ENCODE measurements at places on chromosomes 2 and 18.

DNA sequence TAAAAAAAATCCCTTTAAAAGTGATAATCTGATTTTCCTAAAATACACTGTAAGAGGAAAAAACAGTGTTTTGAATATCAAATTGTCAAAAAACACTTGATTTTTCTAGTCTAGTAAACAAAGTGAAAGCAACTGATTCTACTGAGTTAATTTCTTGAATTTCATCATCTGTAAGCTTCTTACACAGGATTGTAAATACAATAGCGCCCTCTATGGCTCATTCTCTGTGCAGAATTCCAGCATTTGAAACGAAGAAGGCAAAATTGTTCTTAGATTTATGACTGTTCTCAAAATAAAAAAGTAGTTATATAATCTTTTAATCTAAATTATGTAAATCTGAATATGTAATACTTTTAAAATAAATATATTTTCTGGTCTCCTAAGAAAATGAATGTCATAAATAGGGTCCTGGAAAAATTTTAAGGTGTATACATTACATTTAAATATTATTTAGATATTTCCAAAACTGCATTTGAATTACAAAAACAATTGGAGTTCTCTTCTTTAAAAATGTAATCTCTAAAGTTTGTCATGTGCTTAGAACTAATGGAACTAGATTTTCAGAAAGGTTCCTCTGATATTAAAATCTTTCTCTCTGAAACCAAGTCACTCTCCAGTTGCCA lies 176.9 kb upstream of the MC4R start:
- peak; percentile 10 for DNase-seq

- DNase-seq = no peak
Measured at GRCh38 chr2:112217854-112218253, 37.0 kb downstream of the ZC3H8 start.

- DNase-seq = no peak
Measured at GRCh38 chr18:61587865-61588264, 254.6 kb downstream of the CDH20 start.

DNA sequence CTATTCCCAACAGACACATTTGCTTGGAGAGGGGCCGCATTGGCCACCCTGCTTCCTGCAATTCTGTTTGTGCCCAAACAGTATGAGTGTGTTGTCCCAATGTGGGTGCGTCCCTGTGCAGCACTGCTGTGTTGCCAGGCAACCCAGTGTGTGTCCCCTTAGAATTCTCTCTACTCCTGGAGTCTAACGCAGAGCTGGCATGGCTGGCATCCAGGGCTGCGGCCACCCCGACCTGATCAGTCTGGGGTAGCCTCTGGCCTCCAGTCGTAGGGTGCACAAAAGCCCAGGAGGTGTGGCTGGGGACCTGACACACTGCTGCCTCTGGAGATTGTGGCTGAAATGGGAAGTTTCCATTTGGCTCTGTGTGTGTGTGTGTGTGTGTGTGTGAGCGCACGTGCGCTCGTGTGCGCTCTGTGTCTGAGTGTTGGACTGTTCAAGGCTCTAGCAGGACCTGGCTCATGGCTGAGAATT lies 48.0 kb downstream of the TEX44 start:
- DNase-seq = peak; percentile 41

GRCh38 chr2:226643946-226644282 lies 155.7 kb downstream of the IRS1 start:
- no peak for DNase-seq

DNA sequence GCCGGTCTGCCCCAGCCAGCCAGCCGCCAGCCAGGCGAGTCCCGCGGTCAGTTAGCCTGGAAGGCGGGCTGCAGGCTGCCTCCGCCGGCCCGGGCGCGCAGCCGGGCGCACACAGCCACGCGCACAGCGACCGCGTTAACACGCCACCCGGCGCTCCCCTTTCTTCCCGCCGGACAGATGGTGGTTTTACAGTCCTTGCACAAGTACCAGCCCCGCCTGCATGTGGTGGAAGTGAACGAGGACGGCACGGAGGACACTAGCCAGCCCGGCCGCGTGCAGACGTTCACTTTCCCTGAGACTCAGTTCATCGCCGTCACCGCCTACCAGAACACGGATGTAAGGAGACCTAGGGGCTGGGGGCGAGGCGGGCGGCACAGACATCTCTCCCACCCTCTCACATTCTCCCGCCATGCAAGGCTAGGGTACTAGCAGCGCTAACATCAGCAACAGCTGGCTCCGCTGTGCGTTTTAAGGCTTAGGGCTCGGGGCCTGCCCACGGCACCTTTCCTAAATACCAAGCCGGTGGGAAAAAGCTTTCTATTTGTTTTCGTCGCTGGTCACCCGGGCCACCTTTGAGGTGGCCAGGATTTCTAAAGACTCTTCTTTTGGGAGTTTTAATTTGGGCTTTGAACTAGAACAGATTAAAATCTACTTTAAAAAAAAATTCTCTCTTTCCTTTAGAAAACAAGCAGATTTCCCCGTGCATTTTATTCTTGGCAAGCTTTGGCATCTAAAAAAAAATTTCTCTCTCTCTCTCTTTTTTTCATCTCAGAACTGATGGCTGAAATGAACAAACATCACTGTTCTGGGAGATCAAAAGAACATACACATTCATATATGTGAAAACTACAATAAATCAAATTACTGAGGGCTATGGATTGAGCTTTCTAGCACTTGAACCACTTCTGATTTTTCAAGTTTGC lies 2.9 kb downstream of the TBR1 start:
- DNase-seq = peak; percentile 37

- DNase-seq = no peak
Measured at GRCh38 chr2:37851828-37852584, 73.1 kb upstream of the RMDN2 start.

DNA sequence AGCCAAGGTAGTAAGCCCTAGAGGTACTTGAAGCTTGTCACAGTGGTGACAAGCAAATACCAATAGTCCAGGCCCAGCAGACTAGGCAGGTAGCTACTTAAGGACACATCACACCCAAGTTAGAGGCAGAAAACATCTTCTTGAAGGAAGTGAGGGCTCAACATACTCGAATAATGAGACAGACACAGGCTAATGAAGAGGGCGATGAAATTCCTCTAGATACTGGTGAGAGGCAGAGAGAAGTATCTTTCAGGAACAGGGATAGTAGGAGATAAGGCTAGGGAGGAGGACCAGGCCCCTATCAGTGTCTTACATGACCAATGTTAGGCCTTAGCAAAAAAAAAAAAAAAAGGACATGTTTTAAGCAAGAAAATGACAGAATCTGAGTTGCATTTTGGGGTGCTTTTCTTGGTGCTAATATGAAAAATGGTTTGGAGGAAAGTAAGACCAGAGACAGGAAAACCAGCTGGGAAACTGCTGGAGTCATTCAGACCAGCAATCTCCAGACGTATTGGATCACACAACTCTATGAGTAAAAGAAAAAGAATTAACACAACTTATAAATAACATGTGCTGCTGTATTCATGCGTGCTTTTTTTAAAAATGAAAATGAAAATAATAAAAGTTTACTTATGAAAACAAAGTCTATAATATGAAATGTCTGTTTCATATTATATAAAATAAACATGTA lies 37.7 kb downstream of the COBLL1 start:
- peak; percentile 30 for DNase-seq

GRCh38 chr2:238636269-238637073 lies 209.7 kb downstream of the ASB1 start:
- DNase-seq = no peak

- no peak for DNase-seq
Measured at GRCh38 chr2:45315861-45316260, 295.2 kb downstream of the SRBD1 start.

- DNase-seq = no peak
Measured at GRCh38 chr2:134247679-134248078, 6.2 kb upstream of the MGAT5 start.

DNA sequence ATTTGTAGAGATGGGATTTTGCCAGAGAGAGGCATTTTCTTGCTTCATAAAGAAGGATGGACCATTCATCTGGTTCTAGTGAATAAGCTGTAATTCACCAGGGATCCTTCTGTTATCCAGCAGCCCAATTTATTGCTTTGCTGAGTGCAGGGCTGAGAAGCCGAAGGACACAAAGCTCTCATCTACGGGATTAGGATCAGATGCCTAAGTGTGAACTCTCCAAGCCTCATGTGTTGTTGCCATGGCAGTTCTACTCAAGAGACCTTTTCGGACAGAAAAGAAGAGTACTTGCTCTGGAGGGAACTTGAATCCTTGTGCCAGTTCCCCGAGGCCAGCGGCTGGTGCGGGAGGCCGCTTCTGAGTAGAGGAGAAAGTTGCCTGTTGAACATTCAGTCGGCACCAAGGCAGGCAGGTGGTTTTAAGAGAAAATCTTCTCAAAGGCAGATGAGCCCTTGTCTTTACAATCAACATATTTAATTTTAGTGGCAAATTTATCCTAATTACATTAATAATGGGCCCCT lies 38.4 kb upstream of the MBP start:
- no peak for DNase-seq

- DNase-seq = no peak
Measured at GRCh38 chr2:162370931-162371330, 27.0 kb downstream of the GCA start.

DNA sequence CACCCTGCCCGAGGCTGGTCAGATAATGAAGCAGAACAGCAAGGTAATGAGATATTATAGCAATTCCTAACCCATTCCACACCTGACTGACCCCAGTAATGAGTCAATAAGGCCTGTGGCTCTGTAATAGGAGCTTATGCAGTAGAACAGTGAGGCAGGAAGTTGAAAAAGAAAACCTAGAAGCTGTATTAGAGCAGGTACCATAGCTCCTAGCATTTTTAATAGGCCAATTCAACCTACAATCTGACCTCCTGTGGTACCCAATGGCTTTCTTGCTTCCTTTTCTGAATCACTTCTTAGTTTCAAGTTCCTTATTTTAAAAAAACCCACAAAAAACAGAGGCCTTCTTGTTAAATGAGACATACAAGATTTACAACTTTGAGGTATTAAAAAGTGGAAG lies 43.6 kb upstream of the MAP2 start:
- no peak for DNase-seq

GRCh38 chr2:1639086-1639858 lies 105.0 kb downstream of the PXDN start:
- no peak for DNase-seq

DNA sequence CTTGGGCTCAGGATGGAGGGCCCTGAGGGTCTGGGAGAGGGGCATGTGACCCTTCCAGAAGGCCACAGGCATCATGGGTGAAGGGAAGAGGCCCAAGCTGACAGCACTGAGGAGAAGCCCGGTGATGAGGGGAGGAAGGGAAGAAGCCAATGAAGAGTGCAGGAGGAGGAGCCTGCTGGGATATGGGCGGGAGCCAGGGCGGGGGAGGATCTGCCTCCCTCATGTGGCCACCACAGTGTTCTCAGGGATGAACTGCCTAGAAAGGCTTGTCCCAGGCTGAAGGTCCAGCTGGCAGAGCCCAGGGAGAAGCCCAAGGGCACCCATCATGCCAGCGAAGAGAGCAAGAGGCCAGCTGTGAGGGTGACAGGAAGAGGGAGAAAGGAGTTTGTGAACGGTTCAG lies 24.6 kb upstream of the PLB1 start:
- peak; percentile 56 for DNase-seq

GRCh38 chr2:109500910-109501309 lies 112.9 kb downstream of the SEPTIN10 start:
- DNase-seq = no peak

GRCh38 chr2:99550368-99550767 lies 60.6 kb upstream of the REV1 start:
- no peak for DNase-seq

GRCh38 chr2:16281451-16282335 lies 341.3 kb downstream of the MYCN start:
- peak; percentile 42 for DNase-seq

DNA sequence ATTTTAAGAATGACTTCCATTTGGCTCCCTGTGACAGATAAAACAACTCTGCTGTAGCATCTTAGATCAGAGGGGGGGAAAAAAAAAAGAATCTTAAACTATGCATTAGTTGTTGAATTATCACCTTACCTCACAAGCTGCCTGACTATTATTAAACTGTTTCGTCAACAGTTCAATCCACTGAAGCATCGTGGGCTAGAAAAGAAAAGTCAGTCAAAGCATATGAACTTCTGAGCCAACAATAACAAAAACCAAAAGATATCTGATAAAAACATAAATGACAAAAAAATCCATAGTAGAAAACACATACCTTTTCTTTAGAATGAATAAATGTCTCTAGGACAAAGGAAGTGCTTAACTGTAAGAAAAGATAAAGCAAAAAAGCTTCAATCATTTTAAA lies 73.7 kb downstream of the C2orf74 start:
- DNase-seq = no peak

GRCh38 chr2:207467716-207468347 lies 61.9 kb upstream of the CREB1 start:
- no peak for DNase-seq

- DNase-seq = no peak
Measured at GRCh38 chr2:45199973-45200372, 190.7 kb upstream of the SIX2 start.

GRCh38 chr2:100494712-100495111 lies 24.4 kb downstream of the NMS start:
- no peak for DNase-seq

DNA sequence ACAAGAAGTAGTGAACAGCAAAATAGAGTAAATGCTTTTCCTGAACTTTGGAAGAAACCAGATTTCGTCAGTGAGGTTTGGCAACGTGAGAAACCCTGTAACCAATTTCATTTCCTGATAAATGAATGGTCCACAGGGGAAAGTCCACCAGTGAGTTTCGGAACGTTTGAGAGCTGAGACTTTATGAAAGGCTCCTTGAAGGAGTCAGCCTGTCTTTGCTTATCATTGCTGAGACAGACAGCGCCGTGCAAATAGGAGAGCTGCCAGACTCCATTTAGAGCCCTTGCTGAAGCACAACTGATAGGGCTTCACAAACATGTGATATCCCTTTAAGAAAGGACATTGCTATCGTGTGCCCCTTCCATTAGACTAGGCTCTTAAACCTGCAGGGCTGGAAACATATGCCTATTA lies 121.8 kb upstream of the SMAD7 start:
- peak; percentile 54 for DNase-seq

- peak; percentile 55 for DNase-seq
Measured at GRCh38 chr2:182941121-182941722, 74.8 kb upstream of the FRZB start.

DNA sequence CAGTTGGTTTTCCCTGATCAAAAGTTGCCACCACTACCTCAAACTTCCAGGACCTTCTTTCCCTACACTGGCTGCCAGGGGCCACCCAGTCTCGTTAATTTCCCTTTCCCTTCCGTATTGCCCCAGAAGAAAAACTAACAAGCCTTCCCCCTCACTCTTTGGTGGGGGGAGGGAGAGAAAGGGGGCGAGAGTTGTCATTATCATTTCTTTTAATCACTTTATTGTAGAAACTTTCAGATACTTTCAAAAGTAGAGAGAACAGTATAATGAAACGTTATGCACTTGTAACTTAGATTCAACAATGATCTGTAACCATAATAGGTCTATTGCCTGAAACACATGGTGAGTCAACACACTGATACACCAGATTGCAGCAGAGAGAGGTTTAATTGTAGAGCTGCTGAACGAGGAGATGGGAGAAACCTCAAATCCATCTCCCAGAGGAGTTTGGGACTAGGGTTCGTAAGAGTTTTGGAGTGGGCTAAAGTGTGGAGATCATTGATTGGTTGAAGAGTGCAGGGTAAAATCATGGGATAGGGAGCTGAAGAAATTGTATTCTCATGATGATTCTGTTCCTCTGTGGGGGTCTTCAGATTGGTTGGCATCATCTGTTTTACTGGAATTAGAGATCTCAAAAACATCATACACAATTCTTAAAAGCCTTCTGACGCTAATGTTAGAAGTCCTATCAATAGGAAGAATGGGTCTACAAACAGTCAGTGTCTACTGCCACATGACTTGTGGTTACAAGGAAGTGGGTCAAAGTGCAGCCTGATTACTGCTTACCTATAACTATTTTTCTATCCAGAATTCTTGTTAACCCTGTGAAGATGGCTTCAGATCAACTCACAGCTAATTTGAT lies 2.6 kb upstream of the RNF149 start:
- DNase-seq = no peak

GRCh38 chr2:220506466-220506865 lies 879.0 kb downstream of the SLC4A3 start:
- DNase-seq = no peak
